Cerebellum (tissue), 4 donors: ENCODE measurements at places on chromosomes 3 and 15. TPM values are rescaled to one million over a fixed set of nuclear protein-coding genes. Genes with fewer than 3 reads are reported as not detected.

Gene OCA2
- total RNA-seq = 0.73 TPM

Gene SQOR
- 3.4 TPM for total RNA-seq

Gene ARGFX
- not detected for total RNA-seq

Gene EFCAB12
- total RNA-seq = 1.3 TPM

Gene CCR2
- total RNA-seq = 0.45 TPM

Gene TRPC1
- total RNA-seq = 91.6 TPM

Gene LXN
- total RNA-seq = 5.0 TPM

Gene GOLGA6A
- 0.36 TPM for total RNA-seq

Gene XCR1
- total RNA-seq = not detected

Gene NMB
- total RNA-seq = 2.3 TPM

Gene XIRP1
- total RNA-seq = not detected

Gene RARB
- total RNA-seq = 11.6 TPM

Gene C3orf85
- not detected for total RNA-seq

Gene MORC1
- 0.36 TPM for total RNA-seq

Gene ZNF662
- 23.0 TPM for total RNA-seq

Gene ALDH1A3
- 46.3 TPM for total RNA-seq

Gene GLDN
- 1.2 TPM for total RNA-seq

Gene NUP210
- total RNA-seq = 13.8 TPM

Gene MASP1
- 50.4 TPM for total RNA-seq

Gene CCR9
- total RNA-seq = not detected

Gene INKA1
- total RNA-seq = 3.7 TPM

Gene STAB1
- total RNA-seq = 19.8 TPM

Gene AGBL1
- 0.91 TPM for total RNA-seq

Gene CERS3
- total RNA-seq = 0.73 TPM

Gene MUC20
- 4.3 TPM for total RNA-seq

Gene RAD18
- total RNA-seq = 20.1 TPM

Gene ALDH1L1
- total RNA-seq = 4.7 TPM

Gene LYZL4
- not detected for total RNA-seq

Gene PLCH1
- total RNA-seq = 25.0 TPM

Gene CLDN1
- total RNA-seq = 0.45 TPM

Gene LTK
- 0.36 TPM for total RNA-seq

Gene KLHL6
- total RNA-seq = 1.3 TPM
